Stimulated activated CD8-positive, alpha-beta memory T cell treated with anti-CD3 and anti-CD28 coated beads, Interleukin-7, amount 100 ng/mL, for 4 hours (primary cell): ENCODE measurements at places on chromosomes 6 and 20.

GRCh38 chr20:50724851-50725723 lies 6.3 kb upstream of the PARD6B start:
- DNase-seq = peak; percentile 57

- DNase-seq = peak; percentile 47
These were observed 52.1 kb downstream of the RIPOR2 start for GRCh38 chr6:24883618-24884017.

DNA sequence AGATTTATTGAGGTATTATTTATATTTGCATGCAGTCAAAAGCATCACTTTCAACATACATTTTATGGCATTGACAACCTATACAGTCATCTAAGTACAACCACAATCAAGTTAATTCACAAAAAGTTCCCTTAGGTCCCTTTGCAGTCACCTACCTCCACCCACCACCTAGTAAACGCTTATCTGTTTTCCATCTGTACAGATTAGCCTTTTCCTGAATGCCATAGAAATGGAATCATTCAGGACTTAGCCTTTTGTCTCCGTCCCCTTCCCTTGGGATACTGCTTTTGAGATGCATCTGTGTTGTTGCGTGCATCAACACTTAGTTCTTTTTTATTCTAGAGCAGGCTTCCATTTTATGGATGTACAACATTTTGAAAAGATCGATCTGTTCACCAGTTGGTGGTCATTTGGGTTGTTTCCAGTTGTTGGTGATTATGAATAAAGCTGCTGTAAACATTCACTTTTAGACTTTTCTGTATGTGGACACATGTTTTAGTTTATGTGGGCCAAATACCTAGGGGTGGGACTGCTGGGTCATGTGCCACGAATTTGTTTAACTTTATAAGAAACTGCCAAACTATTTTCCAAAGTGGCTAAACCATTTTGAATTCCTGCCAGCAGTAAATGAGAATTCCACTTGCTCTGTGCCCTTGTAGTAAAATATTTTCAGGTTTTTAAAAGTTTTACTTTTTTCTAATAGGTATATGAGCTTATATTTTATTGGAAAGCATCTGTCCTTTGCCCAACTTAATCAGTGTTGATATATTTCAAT lies 17.6 kb upstream of the IFNGR1 start:
- no peak for DNase-seq

DNA sequence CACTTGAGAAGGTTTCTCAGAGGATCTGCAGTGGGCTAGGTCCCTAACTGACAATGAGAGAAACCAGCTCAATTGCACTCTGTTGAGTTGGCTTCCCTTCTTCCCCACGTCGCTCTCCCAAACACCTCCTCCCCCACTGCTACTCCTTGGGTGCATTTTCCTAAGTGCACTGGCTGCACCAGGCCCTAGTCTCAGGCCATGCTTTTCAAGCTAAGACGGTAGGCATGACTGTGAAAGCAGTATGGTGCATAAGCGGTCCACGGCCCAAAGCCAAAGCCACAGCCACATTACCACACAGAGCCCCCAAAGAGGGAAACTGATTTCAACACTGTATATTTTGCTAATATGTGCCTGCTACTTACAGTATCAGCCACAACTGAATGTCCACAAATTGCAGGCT lies 62.1 kb upstream of the RBM24 start:
- DNase-seq = no peak

DNA sequence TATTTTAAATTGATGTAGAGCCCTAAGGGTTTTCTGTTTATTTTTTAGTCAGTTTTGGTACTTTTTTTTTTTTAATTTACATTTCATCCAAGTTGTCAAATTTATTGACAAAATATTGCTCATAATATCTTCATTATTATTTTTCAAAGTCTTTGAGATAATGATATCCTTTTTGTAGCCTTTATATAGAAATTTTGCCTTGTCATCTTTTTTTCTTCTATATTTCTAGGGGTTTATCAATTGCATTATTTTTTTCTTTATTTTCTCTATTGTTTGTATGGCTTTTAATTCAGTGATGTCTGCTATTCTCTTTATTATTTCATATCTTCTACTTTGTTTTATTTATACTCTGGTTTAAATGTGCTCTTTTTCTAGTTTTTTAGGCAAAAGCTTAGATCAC lies 863.0 kb upstream of the GJE1 start:
- no peak for DNase-seq

DNA sequence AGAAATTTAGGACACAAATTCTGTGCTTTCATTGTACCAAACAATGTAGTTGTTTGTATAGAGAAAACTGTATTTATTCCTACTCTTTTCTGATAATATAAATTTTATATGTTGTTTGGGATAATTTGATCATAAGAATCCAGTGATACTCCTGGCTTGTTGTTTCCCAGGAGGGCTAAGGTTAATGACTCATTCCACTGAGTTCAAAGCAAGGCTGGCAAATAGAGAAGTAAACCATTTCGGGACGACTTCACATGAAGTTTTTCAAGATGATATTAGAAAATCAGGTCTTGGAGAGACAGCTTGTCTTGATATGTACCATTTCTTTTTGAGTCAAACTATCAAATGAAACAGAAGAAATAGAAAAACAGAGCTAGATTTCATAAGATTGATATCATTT lies 326.1 kb upstream of the CNR1 start:
- DNase-seq = no peak

- no peak for DNase-seq
These were observed 141.1 kb downstream of the CEBPB start for GRCh38 chr20:50331469-50332363.

- DNase-seq = no peak
These were observed 637 bp downstream of the ARID1B start for GRCh38 chr6:156777577-156778453.
